ENCODE measurements at places on chromosomes 1 and 21.

DNA sequence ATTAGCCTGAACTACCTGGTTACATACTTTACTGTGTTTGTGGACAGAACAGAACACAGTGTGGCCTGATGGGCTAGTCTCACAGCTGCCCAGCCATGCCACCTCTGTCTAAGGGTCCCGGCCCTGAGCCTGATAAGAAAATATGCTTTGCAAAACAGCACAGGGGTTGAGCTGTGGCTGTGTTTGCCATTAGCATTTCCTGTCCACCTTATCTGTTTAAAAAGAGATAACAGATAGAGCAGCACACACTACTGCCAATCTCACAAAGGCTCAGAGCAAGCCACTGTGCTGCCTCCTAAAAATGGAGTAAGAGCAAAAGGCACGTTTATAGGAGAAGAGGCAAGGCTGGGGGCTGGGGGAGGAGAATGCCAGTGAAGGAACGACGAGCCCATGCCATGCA is 95.0 kb downstream of the SUSD4 start:
- DNase-seq, result no peak

GRCh38 chr1:208209896-208210589 is 34.1 kb downstream of the PLXNA2 start:
- DNase-seq, result no peak

DNA sequence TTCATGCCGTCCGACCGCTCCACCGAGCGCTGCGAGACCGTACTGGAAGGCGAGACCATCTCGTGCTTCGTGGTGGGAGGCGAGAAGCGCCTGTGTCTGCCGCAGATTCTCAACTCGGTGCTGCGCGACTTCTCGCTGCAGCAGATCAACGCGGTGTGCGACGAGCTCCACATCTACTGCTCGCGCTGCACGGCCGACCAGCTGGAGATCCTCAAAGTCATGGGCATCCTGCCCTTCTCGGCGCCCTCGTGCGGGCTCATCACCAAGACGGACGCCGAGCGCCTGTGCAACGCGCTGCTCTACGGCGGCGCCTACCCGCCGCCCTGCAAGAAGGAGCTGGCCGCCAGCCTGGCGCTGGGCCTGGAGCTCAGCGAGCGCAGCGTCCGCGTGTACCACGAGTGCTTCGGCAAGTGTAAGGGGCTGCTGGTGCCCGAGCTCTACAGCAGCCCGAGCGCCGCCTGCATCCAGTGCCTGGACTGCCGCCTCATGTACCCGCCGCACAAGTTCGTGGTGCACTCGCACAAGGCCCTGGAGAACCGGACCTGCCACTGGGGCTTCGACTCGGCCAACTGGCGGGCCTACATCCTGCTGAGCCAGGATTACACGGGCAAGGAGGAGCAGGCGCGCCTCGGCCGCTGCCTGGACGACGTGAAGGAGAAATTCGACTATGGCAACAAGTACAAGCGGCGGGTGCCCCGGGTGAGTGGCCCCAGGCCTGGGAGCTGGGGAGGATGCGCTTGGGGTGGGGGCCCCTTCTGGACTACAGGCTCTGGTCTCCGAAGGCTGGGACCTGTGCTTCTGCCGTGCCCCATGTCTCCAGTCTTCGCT is 1.1 kb downstream of the SKI start:
- no peak for DNase-seq

DNA sequence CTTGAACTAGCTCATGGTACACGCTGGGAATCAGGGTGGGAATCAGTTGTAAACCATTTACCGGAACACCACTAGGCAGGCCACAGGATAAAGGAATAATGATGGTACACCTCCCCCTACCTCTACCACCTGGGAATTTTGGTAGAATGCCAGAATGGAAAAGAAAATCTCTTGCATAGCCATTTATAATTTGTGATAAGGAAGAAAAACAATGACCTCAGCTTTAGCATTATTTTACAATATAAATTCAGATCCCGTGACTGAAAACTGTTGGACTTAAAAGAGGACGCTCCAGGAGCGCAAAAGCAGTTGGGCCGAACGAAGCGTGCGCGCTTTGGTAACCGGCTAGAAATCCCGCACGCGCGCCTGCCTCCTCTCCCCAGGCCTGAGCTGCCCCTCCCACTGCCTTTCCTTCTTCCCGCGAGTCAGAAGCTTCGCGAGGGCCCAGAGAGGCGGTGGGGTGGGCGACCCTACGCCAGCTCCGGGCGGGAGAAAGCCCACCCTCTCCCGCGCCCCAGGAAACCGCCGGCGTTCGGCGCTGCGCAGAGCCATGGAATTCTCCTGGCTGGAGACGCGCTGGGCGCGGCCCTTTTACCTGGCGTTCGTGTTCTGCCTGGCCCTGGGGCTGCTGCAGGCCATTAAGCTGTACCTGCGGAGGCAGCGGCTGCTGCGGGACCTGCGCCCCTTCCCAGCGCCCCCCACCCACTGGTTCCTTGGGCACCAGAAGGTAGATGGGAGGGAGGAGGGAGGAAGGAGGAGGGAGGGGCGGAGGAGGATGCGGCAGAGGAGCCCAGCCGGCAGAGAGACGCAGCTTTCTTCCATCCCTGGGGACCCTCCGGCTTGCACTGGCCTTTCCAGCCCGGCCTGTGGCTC is at the start of gene CYP4X1:
CYP4X1 (plus strand) TSS at position 402 of the 873 bp plus-strand sequence; CDS start at position 551, 149 bp downstream.
- peak; percentile 25 for DNase-seq

GRCh38 chr1:99005537-99005942 is 879 bp upstream of the PLPPR5 start:
- peak; percentile 15 for DNase-seq

- no peak for DNase-seq
Observed at GRCh38 chr1:58619286-58620054, 42.4 kb upstream of the TACSTD2 start.

DNA sequence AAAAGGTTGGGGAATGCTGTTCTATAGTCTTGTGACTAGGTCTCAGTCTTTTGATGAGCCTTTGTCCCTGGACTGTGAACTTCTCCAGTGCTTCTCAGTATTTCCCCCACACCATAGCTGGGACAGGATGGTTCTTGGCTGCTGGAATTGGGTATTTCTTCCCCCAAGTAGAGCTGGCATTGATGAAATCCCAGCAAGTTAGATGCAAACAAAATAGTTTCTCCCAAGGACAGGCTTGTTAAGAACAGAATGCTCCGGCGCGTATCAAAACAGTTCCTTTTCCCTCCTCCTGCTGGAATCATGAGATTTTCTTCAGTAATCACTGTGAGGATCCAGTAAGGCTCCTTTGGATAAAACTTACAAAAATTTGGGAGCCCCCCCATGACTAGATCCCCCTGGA is 162.6 kb downstream of the PIK3R3 start:
- no peak for DNase-seq

GRCh38 chr1:8355439-8356255 is 37.7 kb downstream of the SLC45A1 start:
- DNase-seq, result no peak

DNA sequence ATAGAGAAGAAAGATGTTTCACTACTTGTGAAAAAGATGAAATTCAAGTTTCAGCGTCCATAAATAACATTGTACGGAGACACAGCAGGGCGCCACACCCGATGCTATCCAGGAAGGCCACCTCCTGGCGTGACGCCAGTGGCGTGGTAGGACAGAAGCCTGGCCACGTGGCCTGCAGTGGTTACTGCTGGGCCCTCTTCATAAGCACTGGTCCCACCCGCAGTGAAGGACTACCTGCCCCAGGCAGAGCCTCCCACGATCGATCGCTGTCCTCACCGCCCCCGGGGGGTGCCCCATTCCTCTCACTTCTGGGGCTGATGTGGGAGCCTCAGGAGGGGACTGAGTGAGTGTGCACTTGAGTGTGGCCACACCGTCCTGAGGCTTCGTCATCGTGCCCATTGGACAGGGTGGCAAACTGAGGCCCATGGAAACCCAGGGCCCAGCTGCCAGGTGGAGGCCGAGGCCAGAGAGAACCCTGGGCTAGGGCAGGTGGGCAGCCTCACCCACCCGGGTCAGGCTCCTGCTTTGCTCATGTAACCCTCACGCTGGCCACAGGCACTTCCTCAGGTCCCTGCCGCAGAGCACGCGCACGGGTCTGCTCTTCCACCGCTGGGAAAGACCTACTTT is 11.7 kb upstream of the HES5 start:
- DNase-seq, result no peak

DNA sequence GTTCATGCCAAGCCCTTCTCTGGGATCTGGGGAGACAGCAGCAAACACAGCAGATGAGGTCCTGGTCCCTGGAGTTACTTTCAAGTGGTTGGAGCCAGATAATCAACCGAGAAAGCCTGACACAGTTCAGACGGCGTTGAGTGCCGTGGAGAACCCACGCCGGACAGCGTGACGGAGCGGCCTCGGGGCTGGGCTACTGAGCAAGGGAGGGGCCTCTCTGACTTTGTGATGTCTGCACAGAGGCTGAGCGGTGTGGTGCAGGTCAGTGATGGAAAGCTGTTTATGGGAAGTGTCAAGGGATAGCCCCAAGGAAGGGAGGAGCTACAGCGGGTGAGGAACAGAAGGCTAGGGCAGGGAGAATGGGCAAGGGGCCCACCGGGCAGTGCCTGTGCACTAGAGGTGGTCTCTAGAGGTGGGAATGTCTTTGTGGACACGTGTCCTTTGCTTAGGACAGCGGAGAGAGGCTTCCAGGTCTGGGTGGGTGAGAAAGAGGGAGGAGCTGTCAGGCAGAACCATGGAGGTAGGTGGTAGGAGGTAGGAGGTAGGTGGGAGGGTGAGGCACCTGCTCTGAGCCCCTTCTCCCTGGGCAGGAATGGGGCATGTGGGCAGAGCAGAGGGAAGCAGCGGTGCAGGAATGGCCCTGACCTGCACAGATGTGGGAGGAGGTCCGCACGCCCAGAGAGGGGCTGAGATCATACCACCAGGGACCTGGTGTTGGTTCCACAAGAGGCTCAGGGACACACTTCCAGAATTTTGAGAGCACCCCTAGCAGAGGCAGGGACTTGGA is 62.8 kb downstream of the RUNX3 start:
- DNase-seq, result no peak
